Activated T-helper 1 cell treated with Interleukin-2 at 50 U/mL for 16 hours (primary cell): ENCODE measurements at places on chromosomes 6 and 20.
A peak's percentile ranks its signal among the peaks of the same experiment; 100 is the strongest.

GRCh38 chr6:169812257-169812644 is 60.8 kb downstream of the ERMARD start:
- no peak for DNase-seq

- no peak for DNase-seq
Measured at GRCh38 chr6:106790935-106791334, 161.6 kb downstream of the QRSL1 start.

DNA sequence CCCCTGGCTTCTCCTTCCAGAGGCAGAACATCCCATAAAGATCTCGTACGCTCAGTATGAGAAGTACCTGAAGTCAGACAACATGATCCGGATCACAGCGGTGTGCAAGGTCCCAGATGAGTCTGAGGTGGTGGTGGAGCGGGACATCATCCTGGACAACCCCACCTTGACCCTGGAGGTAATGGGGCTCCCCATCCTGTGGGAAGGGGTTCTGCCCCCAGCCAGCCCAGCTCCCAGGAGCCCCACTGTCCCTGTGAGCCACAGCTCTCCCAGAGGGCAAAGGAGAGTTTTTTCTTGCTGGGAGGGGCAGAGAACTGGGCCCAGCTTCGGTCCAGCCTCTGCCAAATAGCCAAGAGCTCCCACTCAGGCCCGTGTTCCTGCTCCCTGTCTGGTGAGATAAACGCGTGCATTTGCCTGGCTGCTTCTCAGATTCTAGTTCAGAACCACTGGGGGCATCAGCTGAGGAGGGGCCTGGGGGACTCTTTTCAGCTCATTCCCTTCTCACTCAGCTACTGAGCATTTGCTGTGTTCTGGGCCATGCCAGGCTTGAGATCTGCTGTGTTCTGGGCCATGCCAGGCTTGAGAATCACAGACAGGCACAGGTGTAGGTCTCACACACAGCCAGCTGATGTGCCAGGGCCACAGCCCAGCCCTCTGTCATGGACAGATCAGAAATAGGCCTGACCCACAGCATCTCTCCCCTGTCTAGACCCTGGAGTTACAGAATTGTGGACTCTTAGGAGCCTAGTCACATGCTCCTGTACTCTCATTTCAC is 39.5 kb downstream of the TGM3 start:
- DNase-seq = no peak

DNA sequence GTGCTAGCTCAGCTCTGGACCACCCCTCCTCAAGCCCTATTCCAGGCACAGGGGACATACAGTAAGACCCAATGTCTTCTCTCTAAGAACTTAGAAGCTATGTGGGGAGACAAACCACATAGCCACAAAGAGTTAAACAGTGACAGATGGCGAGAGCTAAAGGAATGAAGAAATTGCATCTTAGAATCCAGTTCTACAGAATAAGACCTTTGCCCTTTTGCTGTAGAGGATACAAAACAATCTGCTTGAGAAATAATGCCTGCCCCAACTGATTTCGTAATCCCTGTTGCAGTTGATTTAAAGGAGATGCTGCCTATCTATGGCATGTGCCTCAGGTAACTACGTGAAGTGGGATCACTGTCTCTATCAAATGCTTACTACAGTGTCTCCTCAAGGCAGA is 31.2 kb downstream of the TNFRSF21 start:
- DNase-seq = no peak

DNA sequence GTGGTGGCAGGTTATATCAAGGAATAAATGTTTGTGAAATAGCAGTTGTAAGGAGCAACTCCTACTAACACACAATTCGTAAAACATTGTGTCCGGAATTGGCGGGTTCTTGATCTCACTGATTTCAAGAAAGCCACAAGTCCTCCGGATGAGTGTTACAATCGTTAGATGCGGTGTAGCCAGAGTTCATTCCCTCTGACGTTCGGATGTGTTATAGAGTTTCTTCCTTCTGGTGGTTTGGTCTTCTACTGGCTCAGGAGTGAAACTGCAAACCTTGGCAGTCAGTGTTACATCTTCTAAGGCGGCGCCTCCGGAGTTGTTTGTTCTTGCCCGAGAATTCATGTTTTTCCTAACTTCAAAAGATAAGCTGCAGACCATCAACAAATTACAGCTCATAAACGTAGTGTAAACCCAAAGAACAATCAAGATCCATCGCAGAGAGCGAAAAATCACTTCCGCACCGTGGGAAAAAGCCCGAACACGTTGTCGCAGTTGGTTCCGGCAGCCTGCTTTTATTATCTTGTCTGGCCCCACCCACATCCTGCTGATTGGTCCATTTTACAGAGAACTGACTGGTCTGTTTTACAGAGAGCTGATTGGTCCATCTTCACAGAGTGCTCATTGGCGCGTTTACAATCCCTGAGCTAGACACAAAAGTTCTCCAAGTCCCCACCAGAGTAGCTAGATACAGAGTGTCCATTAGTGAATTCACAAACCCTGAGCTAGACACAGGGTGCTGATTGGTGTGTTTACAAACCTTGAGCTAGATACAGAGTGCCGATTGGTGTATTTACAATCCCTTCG is 58.2 kb downstream of the TRIM27 start:
- DNase-seq = peak; percentile 5

DNA sequence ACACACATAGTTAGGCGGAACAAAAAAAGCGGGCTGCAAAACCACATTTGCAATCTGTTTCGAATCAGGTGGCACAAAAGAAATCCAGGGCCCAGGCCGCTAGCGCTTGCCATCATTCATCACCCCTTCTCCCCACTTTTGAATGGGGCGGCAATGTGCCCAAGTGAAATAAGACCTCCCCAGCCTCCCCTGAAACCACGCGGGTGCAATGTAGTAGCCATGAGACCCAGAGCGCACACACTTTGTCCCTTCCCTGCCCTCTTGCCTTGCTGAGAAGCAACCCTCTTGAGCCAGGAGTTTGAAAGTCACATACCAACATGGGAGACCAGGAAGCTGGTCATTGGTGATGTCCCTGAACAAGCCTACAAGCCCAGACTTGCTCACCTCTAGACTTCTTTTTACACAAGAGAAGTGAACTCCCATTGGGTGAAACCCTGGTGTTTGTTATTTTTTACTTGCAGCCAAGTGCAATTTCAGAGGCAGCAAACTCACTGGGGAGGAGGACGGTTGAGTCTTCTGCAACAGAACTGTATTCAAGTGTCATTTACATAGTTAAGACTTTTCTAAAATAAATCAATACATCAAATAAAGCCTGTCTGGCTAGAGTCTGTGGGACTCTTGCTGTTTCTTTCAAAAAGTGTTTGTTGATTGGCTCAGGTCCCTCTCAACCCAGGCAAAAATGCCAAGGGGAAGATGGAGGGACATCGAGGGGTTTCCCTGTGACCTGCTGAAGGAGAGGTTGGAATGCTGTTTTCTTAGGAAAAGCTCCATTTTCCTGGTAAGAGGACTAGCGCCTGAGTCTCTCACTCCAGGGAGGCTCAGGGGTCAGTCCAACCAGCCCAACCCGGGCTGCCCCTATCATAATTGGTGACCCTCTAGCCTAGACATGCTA is 138.1 kb upstream of the PTPN1 start:
- no peak for DNase-seq

DNA sequence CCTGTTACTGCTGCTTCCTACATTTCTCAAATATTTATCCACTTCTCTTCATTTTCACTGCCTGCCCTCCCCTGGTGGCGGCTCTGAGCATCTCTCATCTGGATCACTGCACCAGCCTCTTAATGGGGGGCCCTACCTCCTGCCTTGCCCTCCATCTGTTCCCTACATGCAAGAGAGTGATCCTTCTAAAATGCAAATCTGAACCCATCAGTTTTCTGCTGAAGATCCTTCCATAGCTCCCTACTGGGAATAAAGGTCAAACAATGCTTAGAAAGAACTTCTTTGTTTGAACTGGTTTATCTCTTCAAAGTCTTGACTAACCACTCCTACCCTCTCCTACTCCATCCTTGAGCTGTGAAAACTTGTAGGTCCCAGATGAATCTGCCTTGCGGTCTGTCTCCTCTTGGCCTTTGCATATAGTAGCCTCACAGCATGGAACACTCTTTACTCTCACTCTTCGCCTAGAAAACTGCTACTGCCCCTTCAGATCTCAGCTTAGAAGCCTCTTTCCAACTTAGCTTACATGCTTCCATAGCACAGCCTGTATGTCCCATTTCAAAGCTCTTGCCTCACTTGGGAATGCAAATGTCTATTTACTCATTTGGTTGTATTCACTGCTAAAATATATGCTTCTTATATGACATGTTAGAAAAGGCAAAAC is 119.3 kb downstream of the QRSL1 start:
- no peak for DNase-seq
